ENCODE measurements at places on chromosomes 6 and 20.

DNA sequence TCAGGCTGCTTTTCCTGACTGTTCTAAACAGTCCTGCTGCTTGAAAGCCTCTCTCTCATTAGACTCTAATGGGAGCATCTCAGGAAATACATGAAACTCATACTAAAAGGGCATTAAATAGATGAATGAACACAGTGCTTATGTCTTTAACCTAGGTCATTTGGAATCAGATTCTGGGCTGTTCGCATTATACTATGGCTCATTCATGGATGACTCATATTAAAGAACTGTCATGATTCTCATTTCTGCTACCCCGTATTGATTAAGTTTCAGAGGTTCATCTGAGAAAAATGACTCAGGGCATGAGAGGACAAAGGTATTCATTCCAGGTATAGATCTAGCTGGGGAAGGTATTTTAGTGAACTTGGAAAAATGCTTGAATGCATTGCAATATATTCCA, 335.5 kb downstream of the GJA1 start:
- DNase-seq, result no peak

- DNase-seq, result no peak
Measured at GRCh38 chr6:107419733-107420132, 39.6 kb downstream of the PDSS2 start.

- DNase-seq, result no peak
Measured at GRCh38 chr20:41350408-41350962, 9.9 kb downstream of the LPIN3 start.

- DNase-seq, result no peak
Measured at GRCh38 chr20:8829256-8829655, 239.6 kb upstream of the PLCB4 start.

DNA sequence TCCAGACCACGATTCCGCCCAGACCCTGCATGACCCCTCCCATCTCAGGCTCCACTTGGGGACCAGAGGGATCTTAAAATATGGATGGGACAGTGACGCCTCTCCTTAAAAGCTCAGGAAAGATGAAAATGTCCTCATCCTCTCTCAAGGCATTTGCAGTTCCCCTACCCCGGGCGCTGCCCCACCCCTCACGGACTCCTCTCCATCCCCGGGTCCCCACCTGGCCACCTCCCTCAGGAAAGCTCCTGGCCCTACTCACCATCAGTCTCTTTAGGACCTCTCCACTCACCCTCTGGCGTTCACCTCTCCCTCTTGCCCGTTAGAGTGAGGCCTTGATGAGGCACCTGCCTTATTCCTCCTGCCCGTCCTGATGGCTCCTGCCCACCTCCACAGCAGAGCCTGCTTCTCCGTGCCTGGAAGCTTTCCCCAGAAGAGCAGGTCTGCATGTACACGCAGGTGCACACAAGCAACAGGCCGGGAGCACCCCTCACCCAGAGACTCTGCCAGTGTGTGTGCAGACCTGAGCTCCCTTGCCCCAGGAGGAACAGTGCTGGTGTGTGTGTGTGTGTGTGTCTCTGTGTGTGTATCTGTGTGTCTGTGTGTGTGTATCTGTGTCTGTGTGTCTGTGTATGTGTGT, 105.6 kb upstream of the NXT1 start:
- no peak for DNase-seq

GRCh38 chr20:20491110-20491783, 123.3 kb downstream of the INSM1 start:
- no peak for DNase-seq

DNA sequence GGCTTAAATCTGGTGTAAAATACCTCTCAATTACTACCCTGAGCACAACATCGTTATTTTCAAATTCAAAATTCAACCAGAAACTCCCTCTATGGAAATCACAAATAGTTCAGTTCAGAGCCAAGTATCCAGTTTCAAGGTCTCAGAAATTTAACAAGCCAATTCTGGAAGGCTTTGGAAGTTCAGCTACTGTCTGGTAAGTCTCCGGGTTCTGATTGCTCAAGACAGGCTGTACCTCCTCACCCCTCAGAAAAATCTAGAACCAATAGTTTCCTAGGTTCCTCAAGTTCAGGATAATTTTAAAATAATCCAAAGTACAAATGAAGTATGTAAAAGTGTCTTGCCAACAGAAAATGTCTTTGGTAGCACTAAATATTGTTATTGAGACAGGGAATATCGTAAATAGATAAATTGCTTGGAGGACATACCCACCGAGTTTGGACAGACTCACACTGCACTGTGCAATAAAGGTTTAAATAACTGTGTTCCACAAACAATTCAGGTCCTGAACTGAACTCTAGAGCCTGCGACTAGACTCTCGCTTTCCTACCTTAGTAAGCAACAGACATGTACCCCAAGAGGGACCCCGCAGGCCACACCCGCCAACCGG, 729 bp downstream of the ATG5 start:
- DNase-seq, result no peak

DNA sequence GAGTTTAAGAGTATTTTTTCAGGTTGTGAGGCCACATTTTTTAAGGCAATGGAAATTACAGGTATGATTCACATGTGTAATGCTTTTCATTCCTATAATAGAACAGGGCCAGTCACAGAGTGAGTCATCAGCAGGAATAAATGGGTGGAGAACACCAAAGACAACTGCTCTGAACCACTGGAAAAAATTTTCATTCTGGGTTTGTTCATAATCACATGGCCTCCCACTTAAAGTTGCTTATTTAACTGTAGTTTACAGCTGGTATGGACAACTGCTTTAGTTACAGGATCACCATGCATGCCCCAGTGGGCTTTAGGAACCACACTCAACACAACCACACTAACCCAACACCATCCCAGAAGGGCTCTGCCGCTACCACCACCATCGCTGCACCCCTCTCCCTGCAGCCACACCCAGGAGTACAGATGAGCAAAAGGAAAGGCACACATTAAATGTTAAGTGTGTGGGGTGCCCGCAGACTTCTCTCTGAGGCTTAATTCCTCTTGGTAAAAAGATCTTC, 107.0 kb upstream of the DST start:
- DNase-seq, result no peak

DNA sequence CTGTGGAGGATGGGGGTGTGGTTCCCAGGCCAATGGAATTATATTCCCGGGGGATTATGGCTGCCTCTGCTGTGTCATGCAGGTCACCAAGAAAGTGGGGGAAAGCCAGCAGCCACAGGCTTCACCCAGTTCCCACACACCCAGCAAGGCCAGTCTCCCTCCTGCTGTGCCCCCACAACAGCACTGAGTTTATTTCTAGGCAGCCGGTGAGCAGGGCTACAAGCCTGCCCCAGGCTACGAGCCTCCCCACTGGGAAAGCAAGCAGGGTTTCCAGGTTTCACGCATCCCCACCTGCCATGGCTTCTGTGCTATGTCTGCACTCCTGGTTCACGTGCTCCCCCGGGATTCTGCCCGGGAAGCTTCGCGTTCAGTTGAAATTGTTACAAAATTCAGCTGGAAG, 72.6 kb downstream of the ERMARD start:
- no peak for DNase-seq

DNA sequence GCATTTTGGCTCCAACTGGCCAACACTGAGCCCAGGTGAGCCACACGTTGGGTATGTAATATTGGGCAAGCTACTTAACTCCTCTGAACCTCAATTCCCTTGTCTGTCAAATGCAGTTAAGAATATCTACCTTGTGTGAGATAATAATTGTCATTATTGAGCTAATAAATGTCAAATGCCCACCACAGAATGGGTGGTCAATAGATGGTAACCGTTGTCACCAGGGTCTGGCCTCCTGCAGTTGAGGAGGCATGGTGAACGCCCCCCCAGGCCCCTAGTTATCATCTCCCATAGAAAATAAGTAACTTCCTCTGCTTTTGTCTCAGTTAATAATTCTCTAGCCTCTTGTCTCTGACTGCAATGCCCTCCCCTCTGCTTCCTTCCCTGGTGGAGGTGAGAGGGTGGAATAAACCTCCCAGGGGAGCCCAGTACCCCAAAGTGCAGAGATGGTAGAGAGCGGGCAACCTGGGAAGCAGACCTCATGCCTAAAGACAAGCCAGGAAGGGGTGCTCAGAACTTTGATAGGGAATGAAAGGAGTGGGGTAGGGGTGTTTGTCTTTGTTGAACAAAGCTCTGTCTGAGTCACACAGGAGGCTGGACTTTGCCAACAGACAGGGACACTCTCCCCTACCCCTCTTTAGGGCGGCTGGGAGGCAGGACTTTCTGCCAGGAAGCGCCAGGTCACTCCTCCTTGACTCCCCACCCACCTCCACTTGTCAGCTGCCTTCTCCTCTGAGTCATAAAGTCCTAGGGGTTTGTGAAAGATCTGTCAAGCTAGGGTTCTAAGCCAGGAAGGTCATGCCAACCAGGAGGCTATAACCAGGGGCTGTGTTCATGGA, 1.3 kb upstream of the UNC5CL start:
- no peak for DNase-seq

DNA sequence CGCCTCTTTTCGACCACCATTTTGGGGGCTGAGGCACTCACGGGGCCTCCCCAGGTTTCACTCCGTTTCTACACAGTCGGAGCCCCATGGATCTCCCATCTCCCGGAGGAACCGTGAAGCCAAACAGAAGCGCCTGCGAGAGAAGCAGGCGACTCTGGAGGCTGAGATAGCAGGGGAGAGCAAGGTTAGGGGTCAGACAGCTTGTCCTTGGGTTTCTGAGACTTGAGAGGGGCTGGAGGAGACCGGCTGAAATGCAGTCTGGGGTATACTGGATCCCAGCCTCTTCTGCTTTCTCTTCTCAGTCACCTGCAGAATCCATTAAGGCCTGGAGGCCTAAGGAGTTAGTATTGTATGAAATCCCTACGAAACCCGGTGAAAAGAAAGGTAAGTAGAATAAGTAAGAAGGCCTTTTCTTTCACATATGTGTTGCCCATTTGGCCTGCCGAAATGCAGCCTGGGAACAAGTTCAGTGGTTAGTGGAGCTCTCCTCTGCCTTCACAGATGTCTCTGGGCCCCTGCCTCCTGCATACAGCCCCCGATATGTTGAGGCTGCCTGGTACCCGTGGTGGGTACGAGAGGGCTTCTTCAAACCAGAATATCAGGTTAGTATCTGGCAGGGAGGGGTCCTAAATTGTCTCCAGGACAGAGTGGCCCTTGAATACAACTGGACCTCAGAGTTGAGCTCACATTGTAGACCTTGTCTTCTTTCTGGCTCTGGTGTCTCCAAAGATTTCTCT, 984 bp downstream of the VARS2 start:
- no peak for DNase-seq

DNA sequence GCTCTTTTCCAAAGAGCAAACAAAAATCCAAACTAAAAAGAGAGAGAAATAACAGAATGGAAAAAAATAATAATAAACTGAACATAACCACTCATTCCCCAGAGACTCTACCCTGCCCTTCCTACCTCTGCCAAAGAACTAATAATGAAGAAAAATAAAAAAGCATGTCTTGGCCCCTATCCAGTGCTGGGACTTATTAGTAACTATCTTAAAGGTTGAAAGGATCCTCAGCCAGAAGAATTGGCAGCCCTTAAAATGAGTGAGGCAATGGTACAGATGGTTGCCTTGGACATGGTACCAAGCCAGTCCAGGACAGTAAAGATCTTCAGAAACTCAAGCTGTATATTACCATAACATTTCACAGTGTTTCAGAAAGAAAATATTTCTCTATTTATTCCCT, 279.3 kb downstream of the HACE1 start:
- DNase-seq, result no peak

DNA sequence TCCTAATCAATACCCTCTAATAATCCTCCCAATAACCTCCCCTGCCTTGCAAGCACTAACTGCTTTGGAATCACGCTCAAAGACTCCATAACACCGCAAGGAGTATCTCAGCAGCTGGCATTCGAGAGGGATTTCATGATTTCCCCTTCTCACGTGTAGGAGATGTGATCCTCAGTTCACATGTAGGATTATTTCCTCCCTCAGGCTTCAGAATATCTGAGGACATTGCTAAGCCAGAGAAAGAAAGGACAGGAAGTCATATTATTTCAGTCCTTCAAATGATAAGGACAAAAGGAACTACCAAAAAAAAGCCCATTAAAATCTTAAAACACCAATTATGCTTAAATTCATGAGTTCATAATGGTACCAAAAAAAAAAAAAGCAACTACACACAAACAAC, 122.9 kb downstream of the NFATC2 start:
- DNase-seq, result no peak

DNA sequence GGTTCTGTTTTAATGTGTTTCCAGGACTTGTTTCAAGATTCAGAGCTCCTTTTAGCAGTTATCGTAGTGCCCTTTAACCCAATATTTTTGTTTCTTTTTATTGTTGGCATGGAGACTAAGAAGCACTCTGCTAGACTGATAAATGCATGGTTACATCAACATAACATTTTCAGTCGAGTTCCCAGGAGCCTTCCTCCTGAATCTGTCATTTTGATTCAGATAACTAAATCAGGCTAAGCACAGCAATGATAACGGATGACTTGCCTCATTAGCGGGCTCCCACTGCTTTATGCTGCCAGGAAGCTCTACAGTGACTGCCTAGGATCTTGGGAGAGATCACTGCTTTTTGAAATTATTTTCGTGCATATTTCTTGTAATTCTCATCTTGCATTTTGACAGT, 772.8 kb upstream of the GJE1 start:
- DNase-seq, result no peak

GRCh38 chr6:14656649-14657048, 539.1 kb downstream of the CD83 start:
- DNase-seq, result no peak

- no peak for DNase-seq
Measured at GRCh38 chr6:54784011-54784410, 62.6 kb upstream of the FAM83B start.

DNA sequence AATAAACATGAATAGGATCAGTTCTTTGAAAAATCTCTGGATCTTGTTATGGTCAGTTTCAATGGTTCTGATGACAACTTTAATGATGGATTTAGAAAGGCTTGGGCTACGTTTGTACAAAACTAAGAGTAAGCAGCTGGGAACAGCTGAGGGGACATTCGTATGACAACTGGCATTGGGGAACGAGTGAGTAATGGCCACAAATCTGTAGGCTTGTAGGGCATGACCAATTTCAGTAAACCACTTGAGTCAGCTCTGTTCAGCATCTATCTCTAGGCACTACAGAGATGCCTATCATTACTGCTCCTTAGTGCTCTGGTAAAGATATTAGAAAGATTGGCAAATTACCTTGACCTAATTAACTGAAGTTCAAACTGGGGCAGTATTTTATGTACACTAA, 1375.6 kb downstream of the EPHA7 start:
- no peak for DNase-seq

GRCh38 chr20:3995749-3996320, 19.5 kb downstream of the RNF24 start:
- no peak for DNase-seq

DNA sequence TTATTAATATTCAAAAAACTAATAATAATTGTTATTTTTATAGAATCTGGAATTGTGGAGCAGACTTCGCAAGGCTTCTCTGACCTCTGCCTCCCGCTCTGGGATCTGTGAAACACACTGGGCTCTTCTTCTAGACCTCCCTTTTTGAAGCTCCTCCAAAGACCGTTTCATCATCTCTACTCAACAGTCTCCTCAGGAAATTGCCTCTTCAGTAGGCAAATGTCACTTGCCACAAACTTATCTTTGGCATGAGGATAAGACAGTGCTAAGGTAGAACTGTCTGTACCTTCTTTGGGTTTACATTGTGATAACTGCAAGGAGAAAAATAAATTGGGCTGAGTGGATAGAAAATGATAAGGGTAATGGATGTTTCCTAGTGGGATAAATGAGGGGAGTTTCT, 2.3 kb upstream of the MAS1L start:
- DNase-seq, result no peak

GRCh38 chr6:122077603-122078002, 321.8 kb upstream of the HSF2 start:
- DNase-seq, result no peak
